Anterior cingulate cortex (tissue), 58 donors: ENCODE measurements at places on chromosomes 1 and 21.

- DNase-seq = no peak
Measured at GRCh38 chr1:219402925-219403324, 210.0 kb downstream of the ZC3H11B start.

- no peak for DNase-seq
Measured at GRCh38 chr1:43671193-43671592, 21.2 kb downstream of the KDM4A start.

- no peak for DNase-seq
Measured at GRCh38 chr1:190101756-190102155, 375.9 kb downstream of the BRINP3 start.

- DNase-seq = no peak
Measured at GRCh38 chr1:154955039-154955717, 721 bp downstream of the PBXIP1 start.

- no peak for DNase-seq
Measured at GRCh38 chr1:240524356-240525069, 87.4 kb downstream of the GREM2 start.

DNA sequence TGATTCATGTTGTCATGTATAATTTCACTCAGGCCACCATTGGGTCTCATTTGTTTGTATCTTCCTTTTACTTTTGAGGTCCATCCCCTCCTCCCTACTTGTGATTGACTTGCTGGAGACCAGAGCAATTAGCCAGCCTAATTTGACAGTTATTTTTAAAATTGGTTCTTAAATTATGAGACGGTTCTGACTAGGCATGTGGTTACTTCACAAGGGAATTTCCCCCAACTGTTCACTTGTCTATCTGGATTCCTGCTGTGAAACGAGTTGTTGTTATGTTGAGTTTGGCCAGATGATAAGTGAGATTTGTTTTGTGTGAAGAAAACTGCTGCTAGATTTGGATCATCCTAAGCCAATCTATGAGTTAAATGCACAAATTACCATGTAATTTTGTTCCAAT lies 359.1 kb downstream of the BARHL2 start:
- DNase-seq = no peak

GRCh38 chr1:172727956-172728603 lies 69.2 kb downstream of the FASLG start:
- no peak for DNase-seq

DNA sequence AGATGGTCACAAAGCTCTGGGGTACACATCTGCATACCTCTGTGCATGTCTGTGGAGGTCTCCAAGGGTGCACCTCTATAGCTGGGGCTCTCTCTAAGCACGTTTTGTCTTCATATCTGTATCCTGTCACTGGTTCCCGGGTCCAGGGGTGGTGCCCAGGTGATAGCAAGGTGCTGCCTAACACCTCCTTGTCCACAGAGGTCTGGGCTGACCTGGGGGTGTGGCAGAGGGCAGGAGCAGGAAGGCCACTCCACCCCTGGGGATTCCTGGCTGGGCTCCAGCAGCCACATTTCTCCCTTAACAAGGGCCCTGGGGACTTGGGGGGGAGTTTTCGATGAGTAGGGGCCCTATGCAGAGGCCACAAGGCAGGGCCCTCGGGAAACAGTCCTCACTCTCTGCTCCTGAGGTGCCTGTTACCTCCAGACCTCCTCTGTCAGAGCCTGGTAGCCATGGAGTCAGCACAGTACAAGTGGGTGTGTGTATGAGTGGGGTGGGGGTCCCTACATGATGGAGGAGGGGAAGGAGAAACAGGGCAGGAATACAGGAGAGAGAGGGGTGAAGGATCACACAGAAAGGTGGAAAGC lies 7.0 kb upstream of the CDCP2 start:
- DNase-seq = no peak

- DNase-seq = no peak
Measured at GRCh38 chr1:68338081-68338480, 105.8 kb upstream of the WLS start.

- no peak for DNase-seq
Measured at GRCh38 chr1:161989786-161990185, 33.9 kb downstream of the OLFML2B start.

DNA sequence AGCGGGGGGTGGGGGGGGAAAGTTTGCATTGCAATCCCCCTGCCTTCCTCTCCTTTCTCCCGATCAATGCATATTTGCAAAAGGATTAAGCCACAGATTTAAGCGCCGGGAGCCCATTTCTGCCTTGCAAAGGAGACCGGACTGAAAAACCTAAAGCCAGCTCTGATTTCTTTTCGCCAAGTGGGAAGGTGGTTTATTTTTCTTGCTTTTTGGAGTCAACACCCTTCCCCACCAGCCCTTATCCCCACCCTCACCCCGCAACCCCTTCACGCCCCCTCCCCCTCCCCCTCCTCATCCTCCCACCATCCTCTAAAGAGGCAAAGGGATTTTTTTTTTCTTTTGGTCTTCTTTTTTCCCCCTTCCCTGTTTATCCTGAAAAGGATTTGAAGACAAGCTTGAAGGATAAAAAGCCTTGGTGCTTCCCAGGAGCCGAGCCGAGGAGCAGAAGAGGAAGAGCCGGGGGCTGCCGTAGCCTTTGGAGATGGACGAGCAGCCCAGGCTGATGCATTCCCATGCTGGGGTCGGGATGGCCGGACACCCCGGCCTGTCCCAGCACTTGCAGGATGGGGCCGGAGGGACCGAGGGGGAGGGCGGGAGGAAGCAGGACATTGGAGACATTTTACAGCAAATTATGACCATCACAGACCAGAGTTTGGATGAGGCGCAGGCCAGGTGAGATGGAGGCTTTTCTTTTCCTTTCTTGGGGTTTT lies 513 bp downstream of the PBX1 start:
- DNase-seq = no peak

- DNase-seq = no peak
Measured at GRCh38 chr1:180841415-180841814, 71.3 kb upstream of the KIAA1614 start.

DNA sequence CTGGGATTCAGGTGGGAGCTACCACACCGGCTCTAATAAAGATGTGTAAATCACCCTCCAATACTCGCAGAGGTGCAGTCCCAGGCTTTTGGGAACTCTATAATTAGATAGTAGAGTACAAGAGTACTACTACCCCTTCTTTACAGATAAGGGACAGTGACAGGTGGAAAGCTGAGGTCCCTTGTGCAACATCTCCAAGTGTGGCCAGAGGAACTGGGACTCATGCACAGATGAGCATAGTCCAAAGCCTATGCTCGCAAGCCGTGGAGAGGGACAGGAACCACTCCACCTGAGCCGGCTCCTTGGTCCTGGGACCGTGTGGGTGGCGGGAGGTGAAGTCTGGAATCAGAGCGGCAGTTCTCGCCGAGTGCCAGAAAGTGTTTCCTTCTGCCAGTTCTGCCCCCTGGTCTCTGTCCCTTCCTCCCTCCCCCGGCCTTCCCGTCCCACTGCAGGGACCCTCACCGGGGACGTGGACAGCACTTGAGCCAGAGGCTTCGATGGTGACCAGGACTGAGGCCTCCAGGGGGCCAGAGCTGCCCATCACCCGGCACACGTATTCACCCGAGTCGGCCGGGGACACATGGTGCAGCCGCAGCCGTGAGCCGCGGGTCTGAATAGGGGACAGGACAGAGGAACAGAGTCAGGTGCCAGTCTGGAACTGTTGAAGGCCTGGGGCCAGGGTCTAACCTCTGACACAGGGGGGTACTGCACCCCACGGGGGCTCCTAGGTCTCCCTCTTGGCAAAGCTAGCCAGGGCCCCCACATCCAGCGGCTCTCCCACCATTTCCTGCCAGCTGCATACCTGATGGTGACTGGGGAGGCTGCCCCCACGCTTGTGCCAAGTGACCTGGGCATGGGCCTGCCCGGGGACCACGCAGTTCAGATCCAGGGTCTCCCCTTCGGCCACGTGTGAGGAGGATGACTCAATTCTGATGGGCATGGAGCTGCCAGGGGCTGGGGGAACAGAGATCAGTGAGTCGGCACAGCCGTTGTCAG lies 33.9 kb downstream of the LDLRAD2 start:
- no peak for DNase-seq

- DNase-seq = no peak
Measured at GRCh38 chr1:30639881-30640452, 83.4 kb downstream of the MATN1 start.

- no peak for DNase-seq
Measured at GRCh38 chr1:82121421-82121820, 320.7 kb downstream of the ADGRL2 start.

DNA sequence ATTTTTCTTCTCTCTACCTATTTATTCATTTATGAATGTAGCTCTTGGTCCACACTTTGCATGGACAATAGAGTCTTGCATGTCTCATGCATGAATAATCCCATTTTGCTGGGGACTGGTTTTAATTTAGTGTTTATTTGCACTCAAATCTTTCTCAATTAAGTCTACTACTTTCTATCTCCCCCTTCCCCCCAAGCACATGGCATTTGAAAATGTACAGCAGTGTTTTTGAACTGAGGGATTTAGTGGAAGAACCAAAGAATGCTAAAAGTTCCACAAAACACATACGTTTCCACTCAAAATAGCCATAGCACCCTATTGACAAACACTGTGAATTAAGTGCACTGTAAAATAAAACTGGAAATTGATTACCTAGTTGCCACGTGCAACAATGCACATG lies 119.5 kb upstream of the USH2A start:
- DNase-seq = no peak

DNA sequence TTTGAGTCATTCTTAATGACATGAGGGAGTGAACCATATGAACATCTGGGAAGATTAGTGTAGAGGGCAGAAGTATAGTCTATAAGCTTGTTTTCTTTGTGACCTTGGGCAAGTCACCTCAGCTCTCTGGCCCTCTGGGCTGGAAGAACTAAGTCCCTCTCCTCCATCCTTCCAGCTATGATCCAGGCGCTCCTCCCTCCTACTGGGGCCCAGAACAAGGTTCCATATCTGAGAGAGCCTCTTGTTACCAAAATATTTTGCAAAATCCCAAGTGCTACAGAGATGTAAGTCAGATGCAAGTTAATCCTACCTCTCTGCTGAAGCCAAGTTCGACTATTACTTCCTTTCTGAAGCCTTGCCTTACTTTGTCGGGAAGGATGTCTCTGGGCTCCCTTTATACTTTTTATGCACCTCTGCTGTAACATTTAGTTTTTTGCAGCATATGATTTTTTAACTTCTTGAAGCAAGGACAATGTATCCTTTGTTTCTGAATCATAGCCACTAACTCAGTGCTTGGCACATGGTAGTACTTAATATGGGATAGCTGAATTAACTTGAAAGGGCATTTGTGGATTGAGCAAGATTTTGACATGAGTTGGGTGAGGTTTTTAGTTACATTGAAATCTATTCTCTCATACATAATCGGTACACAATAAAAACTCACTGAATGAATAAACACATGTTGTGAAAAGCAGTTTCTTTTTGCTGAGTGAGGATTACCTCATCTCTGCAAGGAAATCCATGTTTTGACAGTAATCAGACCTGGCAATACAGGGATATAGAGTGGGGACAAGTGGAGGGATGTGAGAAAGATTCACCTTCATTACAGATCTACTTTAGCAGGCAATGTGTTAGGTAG lies 54.7 kb upstream of the BEND5 start:
- no peak for DNase-seq

DNA sequence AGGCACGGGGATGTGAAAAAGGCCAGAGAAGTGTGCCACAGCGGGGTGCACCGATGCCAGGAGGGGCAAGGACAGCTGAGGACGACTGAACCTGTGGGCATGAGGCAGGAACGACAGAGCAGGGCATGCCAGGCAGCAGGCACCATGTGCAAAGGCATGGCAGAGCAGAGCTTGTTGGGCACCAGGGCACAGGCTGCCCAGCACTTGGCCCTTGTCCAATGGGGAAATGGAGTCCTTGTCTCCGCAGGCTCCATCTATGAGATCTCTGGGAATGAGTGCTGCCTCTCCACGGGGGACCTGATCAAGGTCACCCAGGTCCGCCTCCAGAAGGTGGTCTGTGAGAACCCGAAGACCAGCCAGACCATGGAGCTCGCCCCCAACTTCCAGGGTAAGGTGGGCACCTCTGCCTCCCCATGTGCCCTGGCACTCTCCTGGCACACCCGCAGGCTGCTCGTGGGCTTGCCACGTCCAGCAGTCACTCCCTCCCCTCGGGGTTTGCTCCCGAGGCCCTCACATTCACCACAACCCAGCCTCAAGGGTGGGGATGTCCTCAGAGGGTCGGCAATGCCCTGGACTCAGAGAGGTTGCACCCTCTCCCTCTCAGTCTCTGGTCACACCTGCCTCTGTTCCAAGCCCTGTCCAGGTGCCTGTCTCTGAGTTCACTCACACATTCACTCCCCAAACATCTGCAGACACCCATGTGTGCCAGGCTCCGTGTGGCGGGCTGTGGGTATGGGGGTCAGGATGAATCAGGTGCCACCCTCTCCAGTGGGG lies 4.2 kb downstream of the THEMIS2 start:
- DNase-seq = no peak
